ENCODE measurements at places on chromosomes 2 and 18.

DNA sequence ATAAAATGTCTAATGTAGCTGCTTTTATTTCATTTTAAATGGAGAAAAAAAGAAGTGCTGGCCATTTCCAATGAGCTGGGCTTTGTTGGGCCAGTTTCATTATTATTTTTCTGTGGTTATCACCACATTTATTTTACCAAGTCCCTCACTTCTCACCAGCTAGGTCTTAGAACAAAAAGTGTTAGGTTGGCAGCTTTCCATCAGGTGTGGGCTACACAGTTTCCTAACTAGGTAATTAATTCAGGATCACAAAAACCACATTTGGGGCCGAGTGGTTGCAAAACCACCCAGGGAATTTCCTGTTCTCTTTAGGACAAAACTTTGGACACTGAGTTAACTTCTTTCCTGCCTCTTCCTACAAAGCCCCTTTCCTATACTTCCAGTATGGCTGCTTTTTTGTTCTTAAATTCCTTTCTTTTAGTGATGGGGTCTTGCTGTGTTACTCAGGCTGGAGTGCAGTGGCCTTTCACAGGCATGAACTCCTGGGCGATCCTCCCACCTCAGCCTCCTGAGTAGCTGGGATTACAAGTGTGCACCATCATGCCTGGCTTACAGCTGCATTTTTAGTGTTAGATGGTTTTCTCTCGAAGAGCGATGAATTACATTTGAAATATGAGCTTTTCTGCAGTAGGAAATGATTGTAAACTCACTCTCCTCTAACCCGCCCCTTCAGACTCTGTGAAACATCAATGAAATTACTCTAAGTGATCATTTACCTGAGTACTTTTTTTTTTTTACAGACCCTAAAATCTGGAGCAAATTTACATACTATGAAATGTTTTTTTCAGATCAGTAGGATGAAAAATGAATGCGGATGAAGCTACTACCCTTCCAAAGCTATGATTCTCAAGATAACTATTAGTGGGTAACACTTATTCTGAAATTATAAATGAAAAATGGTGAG lies 2.6 kb upstream of the ZFP36L2 start:
- no peak for DNase-seq

- no peak for DNase-seq
These were observed 20.6 kb downstream of the TMEM87B start for GRCh38 chr2:112075490-112076260.

DNA sequence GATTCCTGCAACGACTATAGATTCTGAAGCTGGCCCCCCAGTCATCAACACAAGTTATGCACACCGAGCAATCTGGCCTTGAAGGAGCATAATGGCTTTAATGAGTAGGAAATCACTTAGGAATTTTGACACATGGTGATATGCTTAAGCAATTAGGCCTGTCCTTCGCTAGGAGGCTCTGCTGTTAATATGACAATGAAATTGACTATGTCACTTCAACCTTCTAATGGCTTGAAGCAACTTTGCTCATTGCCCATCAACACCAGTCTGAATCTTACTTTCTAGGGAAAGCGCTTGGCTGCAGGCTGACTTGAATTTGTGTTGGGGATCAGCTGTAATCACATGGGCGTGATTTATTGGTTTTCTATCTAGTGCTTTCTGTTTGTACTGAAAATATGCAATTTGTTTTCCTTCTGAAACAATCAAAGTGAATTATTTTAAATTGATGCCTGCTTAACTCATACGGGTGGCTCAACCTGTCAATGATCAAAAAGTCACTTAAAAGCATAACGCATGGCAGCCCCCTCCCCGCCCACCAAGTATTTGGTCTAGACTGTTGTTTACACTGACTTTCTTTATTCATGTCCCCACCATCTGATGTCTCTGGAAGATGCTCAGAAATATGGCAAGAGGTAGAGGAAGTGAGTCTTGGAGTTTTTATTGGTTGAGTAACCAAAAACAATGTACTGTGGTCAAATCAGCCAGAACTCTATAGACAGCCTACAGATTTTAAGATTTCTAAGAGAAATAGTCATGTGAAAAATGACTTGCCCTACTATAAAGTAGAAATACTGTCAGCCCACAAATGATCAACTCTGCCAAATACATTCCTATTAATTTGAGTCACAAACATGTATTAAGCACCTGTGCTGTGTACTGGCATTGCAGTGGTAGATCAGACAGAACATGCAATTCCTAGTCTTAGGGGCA lies 344.9 kb downstream of the RBM43 start:
- DNase-seq = no peak

DNA sequence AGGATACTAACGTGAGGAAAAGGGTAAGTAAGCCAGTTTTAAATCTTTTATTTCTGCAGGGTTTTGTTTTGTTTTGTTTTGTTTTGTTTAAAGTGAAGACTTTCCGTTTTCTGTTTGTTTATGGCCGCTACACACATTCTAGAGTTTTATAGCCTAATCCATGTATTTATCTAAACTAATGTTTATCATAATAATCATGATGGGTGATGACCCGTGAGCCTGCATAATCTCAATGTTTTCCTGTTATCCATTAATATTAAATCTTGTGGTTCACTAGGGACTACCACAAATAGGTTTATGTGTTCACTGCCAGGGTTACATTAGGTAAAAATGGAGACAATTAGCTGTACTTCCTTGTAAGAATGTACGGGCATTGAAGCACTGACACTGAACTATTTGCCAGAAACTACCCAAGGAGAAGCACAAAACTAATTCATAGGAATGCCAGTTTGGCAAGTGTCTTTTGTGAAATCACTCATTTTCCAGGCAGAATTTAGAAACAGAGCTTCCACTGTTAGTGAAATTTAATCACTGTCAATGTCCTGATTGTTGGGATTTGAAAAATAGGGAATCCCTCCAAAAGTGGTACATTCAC lies 574.8 kb downstream of the LRP1B start:
- DNase-seq = no peak

- DNase-seq = peak; percentile 81
These were observed 190.7 kb downstream of the RDH14 start for GRCh38 chr2:18369760-18370159.

- no peak for DNase-seq
These were observed 25.6 kb upstream of the DNMT3A start for GRCh38 chr2:25367296-25367695.

DNA sequence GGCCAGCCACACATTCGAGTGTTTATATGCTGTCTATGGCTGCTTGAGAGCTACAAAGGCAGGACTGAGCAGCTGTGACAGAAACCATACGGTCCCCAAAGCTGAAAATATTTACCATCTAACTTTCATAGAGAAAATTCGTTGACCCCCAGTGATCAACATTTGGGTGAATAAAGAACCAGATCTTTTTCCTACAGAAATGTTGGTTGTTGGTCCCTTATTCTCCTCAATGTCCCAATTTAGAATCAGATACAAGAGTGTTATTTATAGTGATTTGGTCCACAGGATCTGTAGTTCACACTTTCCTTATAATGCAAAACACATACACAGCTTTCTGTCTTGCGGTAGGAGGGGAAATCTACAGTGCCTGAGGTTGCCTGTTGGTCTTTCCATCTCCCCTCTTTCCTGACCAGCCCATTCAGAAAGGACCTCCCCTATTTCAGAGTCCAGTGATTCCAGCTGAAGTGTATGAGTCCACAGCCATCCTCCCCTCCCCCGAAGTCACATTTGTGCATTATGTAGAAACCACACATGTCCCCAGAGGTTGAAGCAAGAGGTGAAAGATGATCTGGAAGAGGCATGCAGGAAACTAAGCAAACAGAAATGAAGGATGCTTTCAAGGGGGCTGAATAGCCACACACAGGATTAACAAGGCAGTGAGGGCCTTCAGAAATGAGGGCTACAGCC lies 61.9 kb downstream of the SPRED2 start:
- peak; percentile 80 for DNase-seq

GRCh38 chr2:40406485-40407289 lies 45.2 kb downstream of the SLC8A1 start:
- DNase-seq = no peak

DNA sequence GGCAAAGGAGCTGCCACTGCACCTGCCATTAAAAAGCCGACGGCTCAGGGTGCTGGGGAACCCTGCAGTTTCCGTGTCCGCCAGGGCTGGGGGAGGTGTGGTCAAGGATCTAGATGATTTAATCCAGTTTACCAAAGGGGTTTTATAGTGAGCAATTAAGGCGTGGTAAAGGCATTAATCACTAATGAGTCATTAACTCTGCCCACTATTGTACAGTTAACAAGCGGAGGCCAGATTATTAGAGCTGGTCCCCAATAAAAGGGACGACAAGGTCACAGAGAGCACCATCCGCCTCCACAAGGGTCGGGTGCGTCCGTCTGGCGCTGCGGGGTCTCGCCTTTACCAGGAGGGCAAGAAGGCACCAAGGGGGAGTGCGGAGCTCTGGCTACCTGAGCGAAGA lies 9.6 kb downstream of the RAX start:
- no peak for DNase-seq

DNA sequence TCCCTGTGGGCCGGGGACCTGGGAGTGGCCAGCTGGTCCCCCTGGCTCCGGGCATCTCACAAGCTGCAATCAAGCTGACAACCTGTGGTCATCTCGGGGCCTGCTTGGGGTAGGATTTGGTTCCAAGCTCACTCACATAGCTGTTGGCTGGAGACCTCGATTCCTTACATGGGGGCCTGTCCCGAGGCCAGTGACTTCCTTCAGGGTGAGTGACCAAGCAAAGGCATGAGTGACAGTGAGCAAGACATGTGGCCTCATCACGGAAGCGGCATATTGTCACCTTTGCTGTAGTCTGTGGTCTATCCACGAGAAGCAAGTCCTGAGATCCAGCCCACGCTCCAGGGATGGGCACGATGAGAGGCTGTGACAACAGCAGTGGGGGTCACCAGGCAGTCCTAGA lies 131.4 kb upstream of the ID2 start:
- DNase-seq = no peak

DNA sequence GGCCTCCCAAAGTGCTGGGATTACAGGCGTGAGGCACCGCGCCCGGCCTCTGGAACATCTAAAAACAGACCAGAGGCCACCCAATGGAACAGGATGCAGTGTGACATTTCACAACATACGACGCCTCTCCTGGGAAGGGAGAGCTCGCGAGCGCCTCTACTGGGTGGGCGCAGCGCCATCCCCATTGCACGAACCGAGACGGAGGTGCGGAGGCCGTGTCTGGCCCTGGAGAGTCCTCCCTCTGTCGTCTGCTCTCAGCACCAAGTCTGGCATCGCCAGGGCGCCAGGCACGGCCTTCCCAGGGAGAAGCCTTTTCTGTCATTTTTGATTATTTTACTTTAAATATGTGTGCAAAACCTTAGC lies 9.4 kb upstream of the GBX2 start:
- DNase-seq = no peak

- no peak for DNase-seq
These were observed 311.2 kb downstream of the CMPK2 start for GRCh38 chr2:6554466-6554865.

- no peak for DNase-seq
These were observed 191.7 kb upstream of the STK17B start for GRCh38 chr2:196362973-196363549.

GRCh38 chr2:8546612-8547283 lies 135.1 kb upstream of the ID2 start:
- no peak for DNase-seq

- DNase-seq = no peak
These were observed 94.1 kb downstream of the ANKRD44 start for GRCh38 chr2:197216361-197216979.

DNA sequence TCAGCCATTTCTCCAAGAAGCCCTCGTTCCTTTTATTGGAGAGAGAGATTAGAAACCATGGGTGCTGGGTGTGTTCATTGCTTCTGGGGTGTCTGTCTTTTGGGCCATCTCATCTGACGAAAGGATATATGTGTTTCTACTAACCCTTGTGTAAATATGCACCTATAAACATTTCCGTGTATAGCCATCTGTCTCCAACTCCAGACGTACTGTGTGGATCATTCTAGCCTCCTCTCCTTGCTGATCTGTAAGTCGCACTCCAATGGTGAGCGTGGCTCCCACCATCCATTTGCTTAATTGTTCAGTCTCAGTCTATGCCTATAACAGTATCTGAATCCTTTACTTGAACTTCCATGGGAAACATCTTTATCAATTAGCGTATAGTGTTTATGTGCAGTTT lies 1.8 kb downstream of the RBFA start:
- DNase-seq = no peak

- DNase-seq = no peak
These were observed 77.3 kb upstream of the SH3BP4 start for GRCh38 chr2:234874347-234875046.

DNA sequence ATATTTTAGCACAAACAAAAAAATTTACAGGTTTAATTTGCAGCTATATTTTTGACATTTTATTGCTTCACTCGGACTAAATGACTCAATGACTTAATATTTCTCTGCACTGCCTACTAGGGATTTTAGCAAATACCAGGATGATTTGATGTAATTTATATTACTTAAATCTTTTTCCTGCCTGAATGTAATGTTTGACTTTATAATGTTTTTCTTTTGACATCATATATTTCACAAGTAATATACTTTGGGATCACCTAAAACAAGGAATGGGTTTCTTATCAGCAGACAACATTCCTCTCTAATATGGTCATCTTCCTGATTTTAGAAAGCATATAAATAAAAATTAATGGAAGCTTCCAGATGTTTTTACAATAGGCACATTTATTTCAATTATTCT lies 253.2 kb upstream of the EPC2 start:
- DNase-seq = no peak

DNA sequence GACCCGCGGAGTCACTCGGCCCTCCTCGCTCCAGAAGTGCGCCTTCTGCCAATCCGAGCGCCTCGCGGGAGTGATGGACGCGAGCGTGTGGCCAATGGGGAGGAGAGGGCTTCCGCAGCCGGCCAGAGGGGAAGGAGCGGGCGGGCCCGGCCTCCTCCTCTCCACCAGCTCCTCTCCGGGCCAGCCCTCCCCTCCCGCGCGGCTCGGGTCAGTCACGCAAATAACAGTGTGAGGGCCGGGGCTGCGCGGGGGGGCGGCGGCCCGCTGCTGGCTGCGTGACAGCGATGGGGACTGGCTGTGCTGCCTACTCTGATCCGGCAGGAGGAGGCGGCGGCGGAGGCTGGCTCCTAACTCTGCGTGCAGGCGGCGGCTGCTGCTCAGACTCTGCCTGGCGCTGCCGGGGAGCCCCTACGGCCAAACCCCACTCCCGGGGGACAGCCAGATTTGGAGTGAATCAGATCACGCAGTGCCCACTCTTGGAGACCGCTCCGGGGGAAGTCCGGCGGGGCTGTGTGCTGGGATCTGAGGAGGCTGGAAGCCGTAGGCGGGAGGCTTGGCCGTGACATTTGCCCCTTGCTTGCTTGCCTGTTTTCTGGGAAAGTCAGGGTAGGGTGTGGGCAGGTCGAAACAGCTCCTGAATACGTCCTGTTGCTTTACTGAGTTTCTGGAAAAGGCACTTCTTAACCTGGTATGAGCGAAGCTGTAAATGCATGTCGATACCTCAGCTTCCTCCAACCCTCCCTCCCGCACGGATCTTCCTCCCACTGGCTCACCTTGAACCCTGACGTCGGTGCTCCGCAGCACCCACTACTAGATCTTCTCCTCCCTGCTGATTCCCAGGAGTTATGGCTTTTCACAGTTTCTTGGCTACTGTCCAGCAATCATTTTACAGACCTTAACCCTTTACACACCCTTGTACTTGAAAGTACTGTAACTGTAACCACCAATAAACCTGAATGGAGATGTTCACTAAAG lies 97.9 kb upstream of the SERTAD2 start:
- DNase-seq = no peak

GRCh38 chr2:241558532-241559322 lies at the start of gene BOK:
Gene BOK (plus strand): TSS chr2:241558745. CDS start chr2:241559484, 739 bp downstream.
- no peak for DNase-seq

- no peak for DNase-seq
These were observed 65.3 kb upstream of the GLI2 start for GRCh38 chr2:120670371-120670770.

GRCh38 chr2:3169106-3169870 lies 208.3 kb downstream of the EIPR1 start:
- no peak for DNase-seq
